Erythroblast (primary cell): ENCODE measurements at places on chromosomes 6 and 20.

DNA sequence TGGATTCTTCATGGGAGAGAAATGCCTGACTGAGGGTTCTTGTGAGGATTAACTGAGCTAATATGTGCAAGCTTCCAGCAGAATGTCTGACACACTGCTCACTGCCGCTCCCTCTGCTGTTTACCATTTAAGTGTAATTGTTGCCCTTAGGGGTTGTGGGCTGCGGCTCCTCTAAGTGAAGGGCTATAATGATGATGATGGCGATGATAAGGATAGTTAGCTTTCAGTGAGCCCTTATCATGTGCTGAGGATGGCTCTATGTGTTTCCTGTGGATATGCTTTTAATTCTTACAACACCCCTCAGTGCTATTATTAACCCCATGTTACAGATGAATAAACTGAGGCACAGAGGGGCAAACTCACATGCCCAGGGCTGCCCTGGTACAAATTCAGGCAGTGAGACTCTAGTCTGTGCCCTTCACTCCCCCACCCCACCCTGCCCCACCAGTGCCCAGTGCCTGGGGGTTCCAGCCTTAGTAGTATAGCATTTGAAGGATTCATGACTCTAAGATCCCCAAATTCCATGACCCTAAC, 33.4 kb downstream of the TGM2 start:
- no peak for DNase-seq

DNA sequence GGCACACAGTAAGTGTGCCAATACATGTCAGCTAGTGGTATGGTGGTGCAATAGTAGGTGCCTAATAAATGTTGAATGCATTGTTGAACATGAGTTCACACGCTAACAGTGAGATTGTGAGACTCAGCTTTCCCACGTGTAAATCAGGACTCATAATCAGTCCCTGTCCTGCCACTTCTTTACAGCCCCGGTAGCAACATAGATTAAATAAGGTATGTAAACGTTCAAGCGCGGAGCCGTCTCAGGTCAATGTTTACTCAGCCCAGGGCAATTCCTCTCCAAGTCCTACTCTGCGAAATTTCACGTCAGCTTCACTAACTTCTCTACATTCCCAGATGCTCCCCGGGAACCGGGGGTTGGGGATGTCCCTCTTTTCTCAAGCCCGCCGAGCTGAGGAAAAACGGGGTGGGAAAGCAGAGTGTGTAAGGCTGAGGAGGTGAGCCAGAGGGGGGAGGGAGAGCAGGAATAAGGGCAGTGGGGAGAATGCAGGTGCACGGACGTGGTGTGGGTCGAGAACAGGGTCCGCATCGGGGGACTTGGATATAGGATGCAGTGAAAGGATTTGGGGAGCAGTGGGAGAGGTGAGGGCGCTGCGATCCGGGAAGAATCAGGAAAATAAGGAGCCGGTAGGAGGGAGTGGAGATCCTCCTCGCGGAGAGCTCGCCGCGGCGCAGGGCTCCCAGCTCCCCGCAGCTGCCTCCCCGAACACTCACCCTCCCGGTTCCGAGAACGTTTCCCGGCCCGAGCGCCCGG, 544 bp upstream of the TP53INP2 start:
- peak; percentile 53 for DNase-seq

GRCh38 chr6:15843764-15844163, 180.9 kb upstream of the DTNBP1 start:
- no peak for DNase-seq

- no peak for DNase-seq
Observed at GRCh38 chr6:119829006-119829405, 479.4 kb upstream of the MAN1A1 start.

DNA sequence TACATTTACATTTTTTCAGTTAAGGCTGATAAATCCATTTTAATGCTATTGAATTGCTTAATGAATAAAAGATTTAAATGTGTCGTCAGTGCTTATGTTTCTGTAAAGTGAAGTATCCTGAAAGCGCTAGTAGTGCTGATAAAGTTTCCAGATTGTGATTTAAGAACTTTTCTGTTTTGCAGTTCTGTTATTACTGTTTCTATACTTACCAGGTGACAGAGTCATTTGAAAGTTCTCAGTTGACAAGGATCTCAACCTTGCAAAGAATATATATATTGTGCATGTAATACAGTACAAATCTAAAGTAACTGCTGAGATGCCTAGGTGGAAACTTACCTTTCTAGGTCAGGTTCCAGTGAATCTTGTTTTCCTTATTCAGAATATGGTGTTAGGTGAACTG, 201.8 kb downstream of the ARID1B start:
- DNase-seq: no peak

DNA sequence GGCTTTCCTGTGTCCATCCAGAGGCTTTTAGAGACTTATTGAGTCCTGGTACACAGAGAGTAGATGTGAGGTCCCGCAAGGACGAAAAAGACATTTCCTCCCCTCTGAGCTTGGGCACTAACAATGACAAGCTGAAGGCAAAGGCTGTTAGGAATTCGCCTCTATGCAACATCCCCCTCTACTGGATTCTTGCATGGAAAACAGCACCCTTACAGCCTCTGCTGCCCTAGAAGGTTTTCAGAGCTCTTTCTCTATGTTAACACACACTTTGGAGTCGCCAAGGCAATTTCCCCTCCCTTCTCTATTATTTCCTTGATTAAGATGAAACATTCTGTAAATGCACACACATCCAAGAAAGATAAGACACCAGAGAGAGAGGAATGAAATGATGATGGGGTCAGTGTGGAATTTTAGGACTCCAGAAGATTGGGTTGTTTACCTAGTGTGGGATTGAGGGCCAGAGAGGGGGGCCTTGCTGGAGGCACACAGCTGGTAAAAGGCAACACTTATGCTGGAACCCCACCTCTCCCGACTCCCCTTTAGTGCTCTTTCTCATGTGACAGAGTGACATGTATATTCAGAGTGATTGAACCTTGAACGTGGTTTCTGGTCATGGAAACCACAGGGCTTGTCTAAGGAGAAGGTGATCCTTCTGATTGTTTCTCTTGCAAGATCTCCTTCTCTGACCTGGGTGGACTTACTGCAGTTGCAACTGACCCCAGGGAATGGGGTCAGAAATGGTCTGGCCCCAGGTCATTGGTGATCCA, 300.7 kb downstream of the CLIC5 start:
- peak; percentile 29 for DNase-seq

- peak; percentile 66 for DNase-seq
Observed at GRCh38 chr20:19661717-19662636, 96.1 kb upstream of the RIN2 start.

- no peak for DNase-seq
Observed at GRCh38 chr6:111338843-111339242, 144.2 kb downstream of the REV3L start.

DNA sequence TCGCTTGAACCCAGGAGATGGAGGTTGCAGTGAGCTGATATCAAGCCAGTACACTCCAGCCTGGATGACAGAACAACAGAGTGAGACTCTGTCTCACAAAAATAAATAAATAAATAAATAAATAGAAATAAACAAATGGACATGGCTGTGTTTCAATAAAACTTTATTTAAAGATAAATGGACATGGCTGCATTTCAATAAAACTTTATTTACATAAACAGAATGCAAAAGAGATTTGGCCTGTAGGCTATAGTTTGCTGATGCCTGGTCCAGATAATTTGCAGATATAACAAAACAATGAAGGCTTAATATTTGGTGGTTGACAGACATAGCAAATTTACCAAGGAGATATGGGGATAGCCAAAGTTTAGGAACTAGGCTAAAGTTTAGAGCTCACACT, 66.8 kb downstream of the ZNF831 start:
- DNase-seq: no peak
